ENCODE measurements at places on chromosomes 6 and 20. TPM values are rescaled to one million over a fixed set of nuclear protein-coding genes. Genes with fewer than 3 reads are reported as not detected.

HLA-C gene
- total RNA-seq: 52.5 TPM

NOX3 gene
- not detected for total RNA-seq

CCN5 gene
- total RNA-seq: 31.4 TPM

PTCHD4 gene
- 0.05 TPM for total RNA-seq

ANKRD6 gene
- total RNA-seq: 1.5 TPM

GTSF1L gene
- total RNA-seq: not detected
